ENCODE measurements at places on chromosomes 6 and 20.
A peak's percentile ranks its signal among the peaks of the same experiment; 100 is the strongest.

DNA sequence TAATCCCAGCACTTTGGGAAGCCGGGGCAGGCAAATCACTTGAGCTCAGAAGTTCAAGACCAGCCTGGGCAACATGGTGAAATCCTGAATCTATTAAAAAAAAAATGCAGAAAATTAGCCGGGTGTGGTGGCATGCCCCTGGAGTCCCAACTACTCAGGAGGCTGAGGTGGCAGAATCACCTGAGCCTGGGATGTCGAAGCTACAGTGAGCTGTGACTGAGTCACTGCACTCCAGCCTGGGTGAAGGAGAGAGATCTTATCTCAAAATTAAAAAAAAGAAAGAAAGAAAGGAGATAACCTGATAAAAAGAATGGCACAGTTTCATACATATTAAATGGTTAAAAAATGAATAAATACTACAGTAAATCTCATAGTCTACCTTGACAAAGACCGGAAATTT lies 123.6 kb upstream of the TNFAIP3 start:
- no peak for DNase-seq

DNA sequence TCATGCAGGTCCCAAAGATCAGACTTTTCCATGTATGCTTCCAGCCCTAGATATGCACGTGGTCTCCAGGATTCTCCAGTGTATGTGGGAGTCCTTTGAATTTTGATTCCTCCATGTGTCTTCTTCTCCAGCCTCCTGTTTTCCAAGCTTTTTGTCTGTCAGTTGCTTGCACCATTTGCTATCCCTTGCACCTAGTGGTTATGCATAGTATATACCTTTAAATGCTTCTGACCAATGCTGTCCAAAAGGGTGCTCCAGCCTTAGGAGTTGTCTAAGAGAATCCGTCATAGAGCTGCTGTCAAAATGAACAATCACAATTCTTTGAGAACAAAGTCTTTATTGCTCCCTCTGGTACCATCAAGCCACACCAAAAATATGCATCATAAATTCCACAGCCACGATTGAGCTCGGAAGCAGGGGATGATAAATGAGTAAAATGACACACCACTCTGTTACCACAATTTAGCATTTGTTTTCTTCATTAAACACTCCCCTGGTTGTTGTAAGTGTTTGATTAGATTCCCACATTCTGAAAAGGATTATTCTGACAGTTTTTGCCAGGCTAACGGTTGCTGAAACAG lies 706.2 kb upstream of the GJE1 start:
- no peak for DNase-seq

- DNase-seq: no peak
Measured at GRCh38 chr20:60215816-60216730, 257.9 kb downstream of the CDH26 start.

DNA sequence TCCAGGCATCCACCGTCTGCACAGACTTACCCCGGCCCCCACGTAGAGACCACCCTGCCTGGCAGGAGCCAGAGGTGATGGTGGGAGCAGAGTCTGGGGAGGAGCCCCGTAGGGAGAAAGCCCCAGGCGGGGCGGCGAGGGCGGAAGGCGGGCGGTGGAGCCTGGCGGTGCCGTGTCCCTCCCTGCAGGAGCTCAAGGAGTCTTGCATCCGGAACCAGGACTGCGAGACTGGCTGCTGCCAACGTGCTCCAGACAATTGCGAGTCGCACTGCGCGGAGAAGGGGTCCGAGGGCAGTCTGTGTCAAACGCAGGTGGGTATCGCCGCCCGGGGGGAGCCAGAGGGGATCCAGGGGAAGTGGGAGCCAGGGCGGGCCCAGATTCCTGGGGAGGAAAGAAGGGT lies 6.0 kb downstream of the CLPSL1 start:
- DNase-seq: no peak

DNA sequence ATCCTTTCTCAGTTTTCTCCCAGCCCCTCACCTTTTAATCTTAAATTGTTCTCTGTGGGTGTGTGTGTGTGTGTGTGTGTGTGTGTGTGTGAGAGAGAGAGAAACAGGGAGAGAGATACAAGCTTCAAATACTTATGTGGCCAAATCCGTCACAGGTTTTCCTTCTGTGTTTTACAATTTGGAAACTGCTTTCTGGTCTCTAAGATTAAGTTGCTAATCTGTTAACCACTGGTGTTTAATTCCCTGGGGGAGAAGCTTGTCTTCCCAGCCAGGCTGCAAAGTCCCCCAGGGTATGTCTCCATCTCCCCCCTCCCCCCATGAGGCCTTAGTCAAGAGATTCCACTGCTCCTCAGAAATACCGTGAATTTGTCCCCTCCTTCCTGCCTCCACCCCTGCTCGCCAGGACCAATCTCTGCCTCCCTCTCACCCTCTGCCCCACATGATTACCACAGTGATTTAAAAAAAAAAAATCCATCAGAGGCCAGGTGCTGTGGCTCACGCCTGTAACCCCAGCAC lies 49.0 kb downstream of the RIPOR3 start:
- no peak for DNase-seq

DNA sequence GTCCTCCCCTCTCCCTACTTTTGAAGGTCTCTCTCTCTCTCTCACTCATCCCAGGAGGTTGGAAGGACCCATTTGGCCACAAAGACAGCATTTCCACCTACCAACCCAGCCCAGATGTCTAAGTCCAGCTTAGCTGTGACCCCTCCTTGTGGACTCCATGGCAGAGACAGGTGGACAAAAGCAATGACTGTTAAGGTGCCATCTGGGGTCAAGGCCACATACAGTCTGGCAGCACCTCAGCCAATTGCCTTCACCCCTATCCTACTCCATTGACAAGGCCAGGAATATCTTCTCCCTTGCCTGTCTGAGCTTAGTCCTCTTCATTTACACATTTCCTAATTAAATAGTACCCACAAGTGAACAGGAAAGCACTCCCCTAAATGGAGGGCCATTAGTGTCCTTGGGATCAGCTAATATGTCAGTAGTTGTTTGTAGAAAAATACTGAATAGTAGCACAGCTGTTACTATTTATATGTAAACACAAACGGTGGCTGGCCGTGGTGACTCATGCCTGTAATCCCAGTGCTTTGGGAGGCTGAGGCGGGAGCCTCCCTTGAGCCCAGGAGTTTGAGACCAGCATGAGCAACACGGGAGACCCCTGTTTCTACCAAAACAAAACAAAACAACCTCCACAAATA lies 28.8 kb downstream of the GCM1 start:
- DNase-seq: no peak

DNA sequence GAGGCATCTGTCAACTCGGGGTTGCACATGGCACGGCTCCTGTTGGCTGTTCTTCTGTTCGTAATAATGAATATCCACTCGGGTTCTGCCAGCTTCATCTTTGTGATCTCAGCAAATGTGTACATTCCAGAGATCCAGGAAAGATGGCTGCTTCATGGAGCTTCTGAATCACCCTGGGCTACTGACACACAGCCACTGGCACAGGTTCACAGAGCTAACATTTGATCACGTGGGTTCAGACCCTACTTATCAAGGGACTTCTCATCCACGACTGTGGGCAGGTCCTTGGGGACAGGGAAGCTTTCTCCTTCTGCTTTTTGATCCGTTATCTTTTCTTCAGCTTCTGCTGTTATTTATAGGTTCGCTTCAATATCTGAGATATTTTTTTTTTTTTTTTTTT lies 18.1 kb downstream of the PPP1R3G start:
- no peak for DNase-seq

DNA sequence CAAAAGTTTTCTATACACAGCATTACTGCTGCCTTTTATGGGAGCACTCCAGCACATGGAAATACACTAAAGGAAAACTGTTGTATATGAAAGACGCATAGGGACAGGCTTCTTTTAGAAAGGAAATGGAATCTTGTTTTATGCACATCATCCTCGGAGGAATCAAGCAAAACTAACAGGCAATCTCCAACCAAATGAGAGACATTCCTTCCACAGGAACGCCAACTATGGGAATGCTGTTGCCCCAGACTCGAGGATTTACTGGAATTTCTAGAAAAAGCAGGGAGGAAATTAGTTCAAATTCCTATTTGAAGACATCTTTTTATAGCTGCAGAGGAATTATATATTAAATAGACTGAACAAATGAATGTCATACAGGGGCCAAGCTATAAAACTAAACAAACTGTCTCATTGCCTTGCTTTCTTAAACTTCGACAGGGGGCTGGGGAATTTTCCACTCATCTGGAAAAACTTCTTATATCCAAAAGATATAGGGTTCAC lies 52.2 kb downstream of the LYRM4 start:
- DNase-seq: no peak

- peak; percentile 80 for DNase-seq
Measured at GRCh38 chr6:26241033-26241895, 123.7 kb upstream of the BTN3A2 start.

DNA sequence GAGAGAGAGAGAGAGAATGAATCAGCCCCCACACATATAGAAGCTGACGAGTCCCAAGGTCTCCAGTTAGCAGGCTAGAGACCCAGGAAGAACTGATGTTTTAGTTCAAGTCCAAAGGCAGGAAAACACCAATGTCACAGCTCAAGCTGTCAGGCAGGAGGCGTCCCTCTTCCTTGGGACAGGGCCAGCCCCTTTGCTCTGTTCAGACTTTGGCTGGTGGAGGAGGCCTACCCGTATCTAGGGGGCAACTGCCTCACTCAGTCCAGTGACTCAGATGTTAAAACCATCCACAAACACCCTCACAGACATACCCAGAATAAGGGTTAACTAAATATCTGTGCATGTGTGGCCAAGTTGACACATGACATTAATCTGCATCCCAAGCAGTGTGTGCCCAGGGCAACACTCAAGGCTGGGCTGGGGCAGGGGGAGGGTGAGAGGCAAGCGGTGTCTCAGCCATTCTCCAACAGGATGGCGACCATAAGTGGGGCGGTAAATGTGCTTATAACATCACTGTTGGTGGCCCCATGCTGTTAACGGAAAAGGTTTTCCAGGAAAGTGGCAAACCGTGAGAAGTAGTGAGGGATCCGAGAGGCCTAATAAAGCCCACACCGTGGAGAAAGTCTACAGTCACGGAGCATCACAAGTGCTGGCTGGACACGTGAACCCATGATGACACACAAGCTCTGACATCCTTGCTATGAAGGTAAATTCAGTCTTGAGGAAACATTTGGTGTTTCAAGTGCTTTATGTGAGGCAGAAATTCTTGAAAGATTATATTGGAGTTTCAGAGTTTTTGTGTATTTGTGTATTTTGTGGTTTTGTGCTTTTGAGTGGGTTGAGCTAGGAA lies 28.1 kb downstream of the RAMACL start:
- DNase-seq: no peak

- DNase-seq: no peak
Measured at GRCh38 chr20:23654000-23654399, 16.2 kb upstream of the CST3 start.

GRCh38 chr6:44192428-44193041 lies 24.2 kb upstream of the MYMX start:
- no peak for DNase-seq

- no peak for DNase-seq
Measured at GRCh38 chr6:79072640-79073181, 5.3 kb downstream of the PHIP start.

GRCh38 chr6:73560853-73561407 lies 40.1 kb upstream of the EEF1A1 start:
- DNase-seq: no peak

DNA sequence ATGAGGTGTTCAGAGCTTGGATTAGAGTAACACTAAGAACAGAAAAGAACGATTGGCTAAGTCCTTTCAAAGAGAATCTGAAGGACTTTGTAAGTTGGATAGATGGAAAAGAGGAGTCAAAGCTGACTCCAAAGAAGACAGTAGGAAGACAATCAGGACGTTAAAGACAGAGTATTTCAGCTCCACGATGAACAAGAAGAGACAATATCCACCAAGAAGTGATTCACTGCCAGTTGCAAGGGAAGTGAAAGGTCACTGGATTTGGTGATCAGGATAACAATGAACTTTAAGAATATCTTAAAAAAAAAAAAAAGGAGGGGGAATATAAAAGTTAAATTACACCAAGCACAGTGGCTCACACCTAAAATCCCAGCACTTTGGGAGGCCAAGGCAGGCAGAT lies 17.9 kb downstream of the REPS1 start:
- no peak for DNase-seq

GRCh38 chr6:108633436-108633835 lies 72.7 kb downstream of the FOXO3 start:
- no peak for DNase-seq

- DNase-seq: no peak
Measured at GRCh38 chr20:54485631-54486030, 10.2 kb downstream of the DOK5 start.

DNA sequence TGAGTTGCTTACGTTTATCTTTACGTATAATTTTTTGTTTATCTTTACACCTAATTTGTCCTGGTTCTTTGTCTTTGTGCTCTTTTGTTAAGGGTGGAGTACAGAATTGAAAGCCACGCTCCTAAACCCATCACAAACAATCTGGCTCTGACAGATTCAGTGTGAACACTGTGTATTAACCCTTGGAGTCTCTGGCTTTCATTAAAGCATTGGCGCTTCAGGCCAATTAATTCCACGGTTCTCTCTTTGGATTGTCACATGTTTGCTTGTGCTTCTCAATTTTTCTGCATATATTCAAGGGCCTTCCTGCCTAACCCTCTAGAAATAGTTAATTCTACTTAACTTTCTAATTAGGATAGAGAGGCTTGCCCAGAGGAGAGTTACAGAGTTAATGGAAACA lies 38.6 kb downstream of the NKX2-4 start:
- DNase-seq: no peak

- DNase-seq: no peak
Measured at GRCh38 chr20:59765599-59766177, 161.3 kb downstream of the PHACTR3 start.

- peak; percentile 4 for DNase-seq
Measured at GRCh38 chr6:136031982-136032381, 180.5 kb downstream of the PDE7B start.

DNA sequence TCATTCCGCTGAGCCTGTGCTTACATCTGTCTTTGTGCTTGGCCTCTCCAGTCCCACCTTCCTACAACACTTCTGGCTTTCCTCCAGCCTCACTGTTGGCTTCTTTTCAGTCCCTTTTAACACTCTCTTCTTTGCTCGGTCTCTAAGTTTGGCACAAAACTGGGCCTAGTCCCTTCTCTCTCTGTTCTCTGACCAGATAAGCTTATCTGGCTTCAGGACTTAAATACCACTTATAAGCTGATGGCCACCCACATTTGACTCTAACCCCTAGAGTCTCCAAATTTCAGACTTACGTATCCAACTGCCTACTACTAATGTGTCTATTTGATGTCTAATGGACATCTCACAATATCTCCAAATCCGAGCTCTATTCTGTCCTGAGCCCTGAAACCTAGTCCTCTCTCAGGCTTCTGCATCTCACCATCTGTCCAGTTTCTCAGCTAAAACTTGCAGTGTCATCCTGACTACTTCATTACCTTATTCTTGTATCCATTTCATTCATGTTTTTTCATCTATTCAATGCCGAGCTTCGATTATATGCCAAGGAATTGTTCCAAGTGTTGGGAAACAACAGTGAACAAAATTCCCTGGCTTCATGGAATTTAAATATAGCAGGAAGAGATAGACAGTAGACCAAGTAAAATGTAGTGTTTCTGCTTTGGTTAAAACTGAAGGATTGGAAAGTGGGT lies 40.1 kb downstream of the TBPL1 start:
- no peak for DNase-seq
